ENCODE measurements at places on chromosomes 6 and 20.

DNA sequence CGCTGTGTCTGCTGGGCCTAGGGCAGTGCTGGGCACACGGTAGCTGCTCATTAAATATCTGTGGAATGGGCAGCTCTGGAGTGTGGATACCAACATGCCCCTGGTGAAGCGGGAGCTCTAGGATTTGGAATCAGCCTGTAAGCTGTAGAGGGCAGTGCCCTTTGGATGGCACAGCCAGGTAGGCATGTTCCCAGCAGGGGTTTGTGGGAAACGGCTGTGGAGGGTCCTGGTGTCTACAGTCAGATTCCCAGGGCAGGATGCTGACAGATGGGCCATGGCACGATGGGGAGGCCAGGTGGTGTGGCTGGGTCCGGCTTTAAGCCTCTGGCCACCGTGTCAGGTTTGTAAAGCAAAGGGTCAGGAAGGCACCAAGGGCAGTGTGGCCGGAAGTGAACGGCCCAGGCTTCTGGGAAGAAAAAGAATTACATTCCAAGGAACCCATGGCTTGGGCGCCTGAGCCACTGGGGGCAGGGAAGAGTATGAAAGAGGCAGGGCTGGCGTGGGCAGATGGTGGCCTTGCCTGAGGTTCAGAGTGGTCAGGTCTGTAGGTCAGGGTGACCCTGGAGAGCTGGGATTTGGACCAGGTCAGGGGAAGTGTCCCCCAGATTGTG lies 44.8 kb downstream of the UBE2V1 start:
- no peak for DNase-seq

DNA sequence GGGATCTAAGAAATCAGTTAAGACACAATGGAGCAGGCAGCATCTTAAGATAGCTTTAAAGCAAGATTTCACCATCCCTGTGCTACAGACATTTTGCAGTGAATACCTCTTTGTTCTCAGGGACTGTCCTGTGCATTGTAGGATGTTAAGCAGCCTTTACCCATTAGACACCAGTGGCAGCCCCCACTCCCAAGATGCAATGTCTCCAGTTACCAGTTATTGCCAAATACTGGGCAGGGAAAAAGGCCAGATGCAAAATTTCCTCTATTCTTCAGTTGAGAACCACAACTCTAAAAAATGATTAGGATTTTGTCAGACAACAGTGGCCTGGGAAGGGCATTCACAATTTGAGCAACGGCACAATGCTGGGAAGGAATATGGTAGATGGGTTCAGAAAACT lies 6.1 kb downstream of the FBXO5 start:
- DNase-seq, result no peak

- no peak for DNase-seq
Measured at GRCh38 chr6:111764238-111765175, 108.7 kb downstream of the FYN start.

GRCh38 chr20:26216025-26216424 lies 519.4 kb upstream of the ZNF337 start:
- no peak for DNase-seq

DNA sequence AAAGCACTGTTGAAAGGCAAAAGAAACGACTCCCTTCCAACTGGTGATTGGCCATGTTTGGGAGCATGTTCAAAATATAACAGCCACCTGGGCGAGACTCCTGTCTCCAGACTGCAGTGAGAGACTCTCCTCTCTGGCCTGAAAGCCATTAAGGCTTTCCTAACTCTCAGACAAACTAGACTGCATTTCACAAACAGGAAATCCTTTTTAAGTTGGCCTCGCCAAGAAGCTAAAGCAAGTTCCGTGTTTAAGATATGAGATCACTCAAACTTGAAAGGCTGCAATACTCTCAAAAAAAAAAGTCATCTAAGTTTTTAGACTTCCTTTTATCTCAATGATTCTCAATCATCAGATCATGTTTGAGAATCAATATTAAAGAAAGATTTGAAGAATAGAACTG lies 117.0 kb downstream of the TFAP2A start:
- DNase-seq, result no peak

Measured in kidney capillary endothelial cell (primary cell).